ENCODE measurements at places on chromosomes 4 and X.

GRCh38 chrX:104621781-104622180, 55.8 kb downstream of the IL1RAPL2 start:
- no peak for DNase-seq

GRCh38 chr4:81666491-81666890, 194.8 kb upstream of the RASGEF1B start:
- peak; percentile 56 for DNase-seq

DNA sequence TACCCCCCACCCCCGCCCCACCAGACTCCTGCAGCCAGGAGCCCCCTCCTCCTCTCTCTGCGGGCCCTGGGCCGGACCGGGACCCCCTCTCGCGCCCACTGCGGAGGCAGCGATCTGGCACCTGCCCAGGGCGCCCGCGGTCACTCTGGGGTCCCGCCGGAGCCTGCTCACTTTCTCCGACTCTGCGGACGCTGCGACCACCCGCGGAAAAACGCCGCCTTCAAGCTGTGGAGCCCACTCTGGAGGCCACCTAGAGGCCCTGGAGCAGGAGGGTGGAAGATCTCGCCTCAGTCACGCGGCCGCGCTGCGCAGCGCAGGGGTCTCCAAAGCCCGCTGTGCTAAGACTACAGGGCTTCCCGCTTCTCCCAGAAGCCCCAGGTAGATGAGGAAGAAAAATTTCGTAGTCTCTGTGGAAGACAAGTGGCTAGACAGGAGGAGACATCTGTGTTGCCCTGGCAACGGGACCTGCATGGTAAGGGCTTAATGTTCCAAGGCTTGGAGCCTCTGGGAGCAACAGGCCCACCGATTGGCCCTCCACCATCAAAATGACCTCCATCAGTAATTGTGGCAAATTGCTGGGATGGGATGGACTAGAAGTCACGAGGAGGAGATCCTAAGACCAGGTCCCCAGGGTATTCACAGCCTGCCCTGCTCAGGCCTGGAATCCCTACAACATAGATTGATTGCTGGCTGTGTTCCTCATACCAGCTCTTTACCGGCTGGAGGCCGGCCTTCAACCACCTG, at the start of gene PNMA6F:
TSS of gene PNMA6F (minus strand) at position 387 of the 744 bp plus-strand sequence. CDS start 1,093 bp downstream, outside the sequence.
- no peak for DNase-seq

GRCh38 chr4:7781366-7781765, 158.3 kb downstream of the AFAP1 start:
- no peak for DNase-seq

GRCh38 chr4:67091673-67092072, 453.6 kb downstream of the CENPC start:
- DNase-seq = no peak

DNA sequence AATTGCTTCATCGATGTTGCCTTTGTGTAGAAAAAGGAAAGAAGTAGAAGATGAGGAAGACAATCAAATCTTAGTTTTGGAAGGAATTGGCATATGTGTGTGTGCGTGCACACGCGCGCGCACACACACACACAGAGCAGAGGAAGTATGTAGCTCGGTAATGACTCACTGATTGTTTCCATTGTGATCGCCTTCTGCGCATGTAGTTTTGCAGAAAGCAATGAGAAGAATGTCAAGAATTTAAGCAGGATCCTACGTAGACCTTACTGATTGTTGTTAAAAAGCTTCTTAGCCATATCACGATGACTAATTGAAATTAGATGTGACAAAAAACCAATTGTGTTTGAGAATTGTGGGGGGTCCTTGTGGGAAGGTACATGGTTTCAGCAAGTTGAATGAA, 12.8 kb upstream of the LIMCH1 start:
- DNase-seq = no peak

GRCh38 chr4:124433500-124433899, 279.0 kb downstream of the ANKRD50 start:
- no peak for DNase-seq

All from inflammatory macrophage treated with lipopolysaccharide for 4 hours (primary cell).